HCT116 (cell line): ENCODE measurements at places on chromosomes 1 and 21. TPM values are rescaled to one million over a fixed set of nuclear protein-coding genes. Genes with fewer than 3 reads are reported as not detected.

ACTN2 gene
- 0.20 TPM for total RNA-seq

ST3GAL3 gene
- 7.2 TPM for total RNA-seq

LCE1A gene
- total RNA-seq: not detected

HMGCS2 gene
- total RNA-seq: 0.20 TPM

- H3K27ac ChIP-seq: peak overlapping the region; percentile 46; the same call in 1 of the 2 replicates
- no peaks in the 10 kb centered on the region for H3K36me3 ChIP-seq
- peak overlapping the region; percentile 68 for H3K4me3 ChIP-seq
- peaks cover 23% of the 10 kb centered on the region for H3K4me1 ChIP-seq
- no peak for DNase-seq
Observed at GRCh38 chr1:169486281-169487051, 722 bp upstream of the SLC19A2 start.

GRCh38 chr1:208528578-208529240 is 284.5 kb upstream of the PLXNA2 start:
- peaks cover 18% of the 10 kb centered on the region; the same call in 1 of the 2 replicates for H3K27me3 ChIP-seq
- no peak overlapping the region for H3K27ac ChIP-seq
- no peak overlapping the region for H3K4me3 ChIP-seq
- DNase-seq: no peak
- H3K4me1 ChIP-seq: no peaks in the 10 kb centered on the region

DNA sequence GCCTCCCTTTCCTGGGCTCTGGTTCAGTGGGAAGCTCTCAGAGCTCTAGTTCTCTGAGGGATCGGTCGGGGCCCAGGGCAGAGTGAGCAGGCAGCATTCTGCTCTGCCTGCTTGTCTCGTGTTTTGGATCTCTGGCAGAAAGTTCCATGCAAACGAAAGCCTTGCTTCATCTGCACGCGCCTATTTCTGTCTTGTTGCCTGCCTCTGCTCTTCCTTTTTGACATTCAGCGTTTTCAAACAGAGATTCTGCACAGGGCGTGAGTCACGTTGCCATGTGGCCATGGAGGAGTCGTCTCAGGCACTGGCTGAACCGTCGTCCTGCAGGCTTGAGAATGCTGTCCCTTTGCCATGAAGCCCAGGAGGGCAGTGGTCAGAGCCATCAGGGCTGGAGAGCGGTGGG is 20.3 kb downstream of the AJAP1 start:
- no peak overlapping the region for H3K27ac ChIP-seq
- H3K36me3 ChIP-seq: no peaks in the 10 kb centered on the region
- no peak for DNase-seq
- H3K4me1 ChIP-seq: no peaks in the 10 kb centered on the region

GRCh38 chr1:3460672-3461131 is 6.2 kb downstream of the ARHGEF16 start:
- H3K4me1 ChIP-seq: peaks cover 26% of the 10 kb centered on the region
- H3K36me3 ChIP-seq: no peaks in the 10 kb centered on the region
- peak overlapping the region; percentile 1; the same call in 1 of the 2 replicates for H3K27ac ChIP-seq
- no peaks in the 10 kb centered on the region for H3K27me3 ChIP-seq

DNA sequence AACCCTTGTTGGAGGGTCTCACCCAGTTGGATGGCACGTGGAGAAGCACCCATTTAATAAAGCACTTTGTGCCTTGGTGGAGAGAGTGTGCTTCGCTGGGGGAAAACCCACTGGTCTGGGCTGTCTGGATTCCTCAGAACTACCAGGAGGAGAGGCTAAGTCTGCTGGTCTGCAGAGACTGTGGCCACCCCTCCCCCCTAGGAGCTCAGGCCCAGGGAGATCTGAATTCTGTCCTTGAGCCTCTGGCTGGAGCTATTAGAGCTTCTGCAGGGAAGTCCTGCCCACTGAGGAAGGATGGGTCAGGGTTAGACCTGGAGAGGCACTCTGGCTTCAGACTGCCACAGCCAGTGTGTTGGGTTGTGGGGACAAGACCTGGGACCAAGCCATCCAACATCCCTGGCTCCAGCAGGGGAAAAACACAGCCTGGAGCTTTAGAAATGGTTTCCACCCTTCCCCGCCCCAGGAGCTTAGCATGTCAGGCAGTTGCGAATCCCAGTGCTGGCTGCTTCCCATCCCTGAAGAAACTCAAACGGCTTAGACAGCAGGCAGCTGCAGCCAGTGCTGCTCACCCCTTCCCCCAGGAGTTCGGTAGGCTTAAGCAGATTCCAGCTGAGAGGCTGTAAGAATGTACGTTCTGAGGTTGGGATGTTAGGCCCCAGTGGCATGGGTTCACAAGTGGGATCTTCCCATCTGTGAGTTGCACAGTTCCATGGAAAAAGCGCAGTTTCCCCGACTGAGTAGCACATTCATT is 288.3 kb downstream of the TGFB2 start:
- no peak overlapping the region for H3K27ac ChIP-seq
- no peaks in the 10 kb centered on the region for H3K36me3 ChIP-seq
- no peaks in the 10 kb centered on the region for H3K4me1 ChIP-seq
- no peaks in the 10 kb centered on the region for H3K27me3 ChIP-seq
- H3K4me3 ChIP-seq: no peak overlapping the region
